ENCODE measurements at places on chromosomes 6 and 20.

- no peak for DNase-seq
Measured at GRCh38 chr6:79133173-79133572, 55.1 kb upstream of the PHIP start.

DNA sequence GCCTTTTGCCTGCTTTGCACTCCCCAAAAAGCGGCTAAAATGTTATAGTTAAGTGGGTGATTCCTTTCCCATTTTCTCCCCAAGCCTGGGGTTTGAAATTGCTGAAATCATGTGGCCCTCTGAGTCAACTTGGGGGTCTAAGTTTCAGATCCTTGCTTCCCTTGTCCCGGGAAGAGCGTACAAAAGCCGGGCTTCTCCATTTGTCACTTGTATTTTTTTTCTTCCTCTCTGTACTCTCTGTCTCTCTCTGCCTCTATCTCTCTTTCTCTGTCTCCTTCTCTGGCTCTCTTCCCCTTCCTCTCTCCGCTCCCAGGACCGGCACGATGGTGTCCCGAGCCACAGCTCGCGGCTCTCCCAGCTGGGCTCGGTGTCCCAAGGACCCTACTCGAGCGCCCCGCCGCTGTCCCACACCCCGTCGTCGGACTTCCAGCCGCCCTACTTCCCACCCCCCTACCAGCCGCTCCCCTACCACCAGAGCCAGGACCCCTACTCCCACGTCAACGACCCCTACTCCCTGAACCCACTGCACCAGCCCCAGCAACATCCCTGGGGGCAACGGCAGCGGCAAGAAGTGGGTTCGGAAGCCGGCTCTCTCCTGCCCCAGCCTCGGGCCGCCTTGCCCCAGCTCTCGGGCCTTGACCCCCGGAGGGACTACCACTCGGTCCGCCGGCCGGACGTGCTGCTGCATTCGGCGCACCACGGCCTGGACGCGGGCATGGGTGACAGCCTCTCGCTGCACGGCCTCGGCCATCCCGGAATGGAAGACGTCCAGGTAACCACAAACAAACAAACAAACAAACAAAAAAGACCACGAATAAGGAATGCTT lies 4.6 kb downstream of the TFAP2B start:
- DNase-seq, result no peak

GRCh38 chr6:45493761-45494160 lies 116.0 kb upstream of the SUPT3H start:
- no peak for DNase-seq

DNA sequence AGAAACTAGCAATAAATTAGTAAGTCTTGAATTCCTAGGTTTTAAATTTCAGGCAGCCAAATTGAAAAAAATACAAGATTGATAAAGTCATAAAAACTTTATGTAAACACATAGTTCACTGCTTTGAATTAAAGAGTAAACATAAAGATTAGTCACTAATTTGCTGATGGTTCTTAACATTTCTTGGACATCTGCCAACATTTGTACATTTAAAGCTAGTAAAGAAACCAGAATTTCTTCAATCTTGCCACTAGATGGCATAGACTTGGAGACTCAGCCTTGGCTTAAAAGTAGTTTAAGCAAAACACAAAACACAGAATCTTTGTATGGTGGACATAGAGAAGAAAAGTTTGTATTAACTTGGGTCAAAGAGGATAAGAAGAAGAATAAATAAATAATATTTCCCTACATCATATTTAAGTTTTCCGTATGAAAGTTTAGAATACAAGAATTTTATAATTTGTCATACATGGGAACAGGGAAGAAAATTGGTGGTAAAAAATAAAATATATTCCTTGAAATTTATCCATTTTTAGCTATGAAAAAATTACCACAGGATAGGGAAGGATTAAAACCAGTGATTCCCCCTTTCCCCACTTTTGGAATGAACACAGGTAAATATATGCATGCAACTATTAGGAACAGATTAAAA lies 41.7 kb upstream of the FAM135A start:
- no peak for DNase-seq

- no peak for DNase-seq
Measured at GRCh38 chr6:91462241-91462640, 875.4 kb upstream of the MAP3K7 start.
